Right ventricle myocardium inferior (tissue), 1 donor: ENCODE measurements at places on chromosomes 2 and 18. TPM values are rescaled to one million over a fixed set of nuclear protein-coding genes. Genes with fewer than 3 reads are reported as not detected.

FBLN7 gene
- 0.54 TPM for total RNA-seq

DNA sequence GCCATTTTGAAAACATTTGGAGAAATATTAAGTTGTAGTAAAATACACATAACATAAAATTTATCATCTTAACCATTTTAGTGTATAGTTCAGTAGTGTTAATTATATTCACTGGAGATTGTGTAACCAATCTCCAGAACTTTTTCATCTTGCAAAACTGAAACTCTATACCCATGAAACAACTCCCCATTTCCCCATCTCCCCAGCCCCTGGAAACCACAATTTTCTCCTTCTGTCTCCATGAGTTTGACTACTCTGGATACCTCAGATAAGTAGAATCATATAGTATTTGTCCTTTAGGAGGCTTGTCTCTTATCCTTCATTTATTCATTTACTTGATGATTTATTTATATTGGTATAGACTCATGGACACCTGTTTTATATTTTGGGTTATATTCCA lies 392.9 kb downstream of the SETBP1 start:
- DNase-seq, result no peak

DNA sequence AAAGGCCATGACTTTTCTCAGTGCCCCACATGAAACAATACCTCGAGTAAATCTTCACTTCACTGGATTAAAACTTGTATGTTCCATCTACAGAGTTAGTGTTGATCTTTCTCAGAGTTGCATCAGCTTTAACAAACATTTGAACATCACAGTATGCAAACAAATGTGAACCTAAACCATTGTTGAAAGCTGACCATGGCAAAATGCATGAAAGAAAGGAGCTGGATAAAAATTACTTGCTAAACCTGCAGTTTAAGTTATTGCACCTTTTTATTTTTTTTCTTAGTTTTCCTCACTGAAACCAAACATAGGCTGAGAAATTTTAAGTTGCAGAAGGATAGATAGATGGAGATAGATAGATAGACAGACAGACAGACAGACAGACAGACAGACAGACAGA lies 107.2 kb upstream of the UGP2 start:
- no peak for DNase-seq

DNA sequence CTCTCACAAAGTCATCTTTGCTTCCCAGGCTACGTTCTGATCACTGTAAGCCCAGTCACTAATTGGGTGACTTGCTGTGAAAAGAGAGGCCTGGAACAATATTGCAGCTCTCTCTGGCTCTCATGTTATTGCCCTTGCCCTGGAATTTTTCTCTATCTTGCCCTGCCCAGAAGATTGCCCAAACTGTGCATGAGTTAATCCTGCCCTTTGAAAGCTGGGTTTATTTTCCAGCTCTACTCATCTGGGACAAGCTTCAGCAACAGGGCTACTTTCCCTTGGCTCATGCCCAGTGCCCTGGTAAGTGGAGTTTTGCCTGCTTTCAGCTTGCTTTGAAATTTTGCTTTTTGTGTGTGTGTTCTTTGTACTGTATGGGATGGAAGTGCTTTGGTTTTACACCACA lies 6.9 kb upstream of the EHBP1 start:
- no peak for DNase-seq
